ENCODE measurements at places on chromosomes 7 and 10. TPM values are rescaled to one million over a fixed set of nuclear protein-coding genes. Genes with fewer than 3 reads are reported as not detected.

Gene AGFG2
- 20.0 TPM for total RNA-seq

Gene RSPH10B2
- 0.10 TPM for total RNA-seq

Gene AKR1C3
- total RNA-seq = 3,253 TPM

Gene ACSL5
- total RNA-seq = not detected

Gene HSPA12A
- 18.1 TPM for total RNA-seq

Gene CYP3A5
- 0.49 TPM for total RNA-seq

Gene EXOC6
- total RNA-seq = 5.3 TPM

Gene SFRP5
- not detected for total RNA-seq

Gene GRM8
- not detected for total RNA-seq

Gene HPS6
- total RNA-seq = 55.8 TPM

Gene TMEM213
- total RNA-seq = not detected

Gene PLEKHA1
- 42.6 TPM for total RNA-seq

Gene PTPRN2
- total RNA-seq = 0.78 TPM

Gene TRPV6
- not detected for total RNA-seq

Gene SERPINE1
- total RNA-seq = 42.4 TPM

Gene PHKG1
- total RNA-seq = 1.3 TPM

Gene MBL2
- 0.17 TPM for total RNA-seq

Gene AKR1C8
- not detected for total RNA-seq

Gene COL1A2
- total RNA-seq = not detected

Gene POR
- total RNA-seq = 144 TPM

Gene PLEKHS1
- not detected for total RNA-seq

Gene UTF1
- not detected for total RNA-seq

Gene NAT16
- not detected for total RNA-seq

Gene GRID2IP
- total RNA-seq = not detected

Gene ZNF853
- total RNA-seq = not detected

Gene STAG3
- not detected for total RNA-seq

Gene LBX1
- not detected for total RNA-seq

Gene HPSE2
- not detected for total RNA-seq
